Sigmoid colon (tissue), 7 donors: ENCODE measurements at places on chromosomes 6 and 20. TPM values are rescaled to one million over a fixed set of nuclear protein-coding genes. Genes with fewer than 3 reads are reported as not detected.

DNA sequence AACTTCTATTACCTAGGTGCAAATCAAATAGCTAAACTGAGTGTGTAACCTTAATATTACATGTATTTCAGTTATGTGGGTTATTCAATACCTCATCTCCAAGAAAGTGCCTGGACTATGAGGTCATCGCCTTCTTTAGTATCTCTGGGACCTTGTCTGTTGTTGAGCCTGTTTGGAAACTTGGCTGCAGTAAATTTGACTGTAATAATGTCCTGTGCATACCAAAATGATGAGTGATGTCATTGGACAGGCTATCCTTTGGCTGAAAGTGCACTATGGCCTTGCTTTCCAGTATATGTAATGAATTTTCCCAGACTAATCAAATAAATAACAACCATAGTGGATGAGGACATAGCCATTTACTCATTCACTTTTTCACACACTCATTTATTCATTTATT lies 455.1 kb downstream of the ADGRB3 start:
- no peaks in the 10 kb centered on the region for H3K36me3 ChIP-seq
- H3K27ac ChIP-seq: no peak overlapping the region
- H3K4me1 ChIP-seq: no peaks in the 10 kb centered on the region
- no peak for DNase-seq

DNA sequence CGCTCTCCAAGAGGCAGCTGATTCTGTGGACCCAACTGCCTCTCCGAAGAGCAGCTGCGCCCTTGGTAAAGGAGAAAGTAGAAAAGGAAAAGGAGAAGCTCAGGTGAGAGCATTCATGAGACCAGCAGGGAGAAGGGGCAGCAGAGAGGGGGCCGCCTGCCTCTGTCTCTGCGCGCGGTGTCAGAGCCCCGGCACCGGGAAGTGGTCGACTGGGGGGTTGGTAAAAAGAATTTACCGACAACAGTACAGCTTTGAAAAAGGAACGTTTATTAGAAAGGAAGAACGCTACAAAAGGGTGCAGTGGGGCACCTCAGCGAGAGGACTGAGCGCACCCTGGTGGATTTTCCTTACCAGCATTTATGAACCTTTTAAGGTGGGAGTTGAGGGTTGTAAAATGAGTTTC lies 61.9 kb downstream of the GPR6 start:
- H3K4me1 ChIP-seq: peaks cover 4% of the 10 kb centered on the region
- no peaks in the 10 kb centered on the region for H3K36me3 ChIP-seq
- DNase-seq: no peak
- H3K27me3 ChIP-seq: no peaks in the 10 kb centered on the region

Gene SLC17A9
- 2.3 TPM for polyA plus RNA-seq

GRCh38 chr20:62700261-62700930 lies 8.2 kb upstream of the NTSR1 start:
- H3K4me1 ChIP-seq: peaks cover 28% of the 10 kb centered on the region
- H3K36me3 ChIP-seq: no peaks in the 10 kb centered on the region
- H3K27me3 ChIP-seq: no peaks in the 10 kb centered on the region
- no peak for DNase-seq

DNA sequence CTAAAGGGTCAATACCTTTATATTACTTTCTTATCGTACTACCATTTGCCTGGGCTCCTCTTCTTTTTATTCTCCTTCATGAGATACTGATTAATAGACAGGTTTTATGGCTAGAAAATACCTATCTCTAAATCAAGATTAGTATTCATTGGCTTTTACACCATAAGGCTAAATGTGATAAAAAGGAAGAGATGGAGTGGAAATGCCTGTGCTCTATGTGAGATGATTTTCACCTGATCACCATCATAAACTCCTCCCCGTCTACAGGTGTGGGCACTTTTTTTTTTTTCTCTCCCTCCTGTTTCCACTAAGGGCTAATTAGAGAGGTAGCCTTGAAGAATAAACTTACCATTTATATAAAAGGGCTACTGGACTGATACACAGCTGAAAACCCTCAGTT lies at the start of gene GLYATL3:
TSS of gene GLYATL3 (plus strand) at position 301 of the 400 bp plus-strand sequence. CDS start 12,068 bp downstream, outside the sequence.
- DNase-seq: no peak
- H3K36me3 ChIP-seq: no peaks in the 10 kb centered on the region
- no peak within 1 kb of the TSS for H3K4me3 ChIP-seq
- no peak within 1 kb of the TSS for H3K27ac ChIP-seq
- H3K27me3 ChIP-seq: no peaks in the 10 kb centered on the region

DNA sequence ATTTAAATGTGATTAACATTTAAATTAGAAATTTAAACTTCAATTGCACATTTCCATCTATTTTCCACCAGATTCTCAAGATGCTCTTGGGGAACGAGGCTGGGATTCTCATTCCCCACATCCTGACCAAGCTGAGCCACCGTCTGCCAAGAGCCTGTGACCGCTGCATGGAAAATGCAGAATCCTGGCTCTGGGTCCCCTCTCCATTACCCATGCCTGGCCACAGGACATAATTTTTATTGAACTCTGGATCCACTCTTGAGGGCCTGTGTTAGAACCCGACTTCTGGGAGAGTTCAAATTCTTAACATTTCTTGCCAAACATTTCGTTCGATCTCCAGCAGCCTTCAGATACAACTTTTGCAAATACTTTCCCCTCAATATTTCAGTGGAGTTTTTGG lies 201.6 kb upstream of the SNX9 start:
- H3K4me3 ChIP-seq: no peak overlapping the region
- no peak overlapping the region for H3K27ac ChIP-seq
- H3K4me1 ChIP-seq: no peaks in the 10 kb centered on the region
- H3K36me3 ChIP-seq: no peaks in the 10 kb centered on the region

DNA sequence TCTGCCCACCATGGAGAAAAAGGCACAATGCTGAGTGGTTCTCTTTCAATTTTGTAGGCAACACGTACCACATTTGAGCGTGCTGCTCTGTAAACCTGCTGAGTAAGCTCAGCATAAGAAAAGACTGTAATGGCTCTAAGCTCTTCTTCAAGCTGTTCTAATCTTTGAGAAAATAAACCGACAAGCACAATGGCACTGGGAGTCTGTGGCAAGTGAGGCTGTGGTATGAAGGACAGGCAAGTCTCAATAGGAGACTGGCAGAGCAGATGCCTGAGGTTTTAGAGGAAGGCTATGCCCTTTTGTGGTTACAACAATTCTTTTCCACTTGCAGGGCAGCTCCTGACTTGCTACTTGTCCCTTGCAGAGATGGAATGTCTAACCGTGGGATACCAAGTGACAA lies 136.7 kb upstream of the EXOC2 start:
- H3K27me3 ChIP-seq: no peaks in the 10 kb centered on the region
- no peaks in the 10 kb centered on the region for H3K4me1 ChIP-seq
- no peak overlapping the region for H3K27ac ChIP-seq
- H3K4me3 ChIP-seq: no peak overlapping the region

- no peak overlapping the region for H3K27ac ChIP-seq
- H3K4me3 ChIP-seq: no peak overlapping the region
- H3K36me3 ChIP-seq: peaks cover 5% of the 10 kb centered on the region
- H3K27me3 ChIP-seq: no peaks in the 10 kb centered on the region
- peaks cover 52% of the 10 kb centered on the region for H3K4me1 ChIP-seq
- no peak for DNase-seq
These were observed 247.9 kb downstream of the ZFAND3 start for GRCh38 chr6:38067263-38067980.

Gene SMPDL3A
- polyA plus RNA-seq: 76.9 TPM
